Neural progenitor cell (in vitro differentiated cells): ENCODE measurements at places on chromosomes 2 and 18.
A peak's percentile ranks its signal among the peaks of the same experiment; 100 is the strongest.

- H3K4me1 ChIP-seq: peaks cover 36% of the 10 kb centered on the region
- no peaks in the 10 kb centered on the region for H3K27me3 ChIP-seq
- H3K4me3 ChIP-seq: peak overlapping the region; percentile 21
- no peaks in the 10 kb centered on the region for H3K36me3 ChIP-seq
- peak; percentile 82 for DNase-seq
Measured at GRCh38 chr2:80322311-80322920, 17.9 kb upstream of the LRRTM1 start.

DNA sequence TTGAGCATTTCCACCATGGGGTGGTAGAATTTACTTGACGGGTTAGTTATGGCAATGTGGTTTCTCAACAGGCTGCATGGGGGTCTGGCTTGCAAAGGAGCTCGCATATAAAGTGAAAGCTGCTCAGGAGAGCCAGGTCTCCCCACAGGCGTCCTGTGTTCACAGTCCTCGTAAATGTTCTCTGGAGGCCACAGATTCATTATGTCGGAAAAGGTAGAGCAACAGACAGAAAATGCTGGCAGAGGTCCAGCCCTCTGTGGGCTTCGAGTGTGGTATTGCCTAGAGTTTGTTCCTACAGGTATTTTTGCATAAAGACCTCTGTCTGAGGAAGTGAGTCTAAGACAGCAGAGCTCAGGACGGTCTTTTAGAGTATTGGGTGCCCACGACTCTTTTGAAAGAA, 96.4 kb downstream of the CDCA7 start:
- H3K27me3 ChIP-seq: no peaks in the 10 kb centered on the region
- no peaks in the 10 kb centered on the region for H3K36me3 ChIP-seq
- H3K27ac ChIP-seq: no peak overlapping the region
- no peak for DNase-seq
- H3K4me3 ChIP-seq: no peak overlapping the region
- peaks cover 44% of the 10 kb centered on the region for H3K4me1 ChIP-seq

DNA sequence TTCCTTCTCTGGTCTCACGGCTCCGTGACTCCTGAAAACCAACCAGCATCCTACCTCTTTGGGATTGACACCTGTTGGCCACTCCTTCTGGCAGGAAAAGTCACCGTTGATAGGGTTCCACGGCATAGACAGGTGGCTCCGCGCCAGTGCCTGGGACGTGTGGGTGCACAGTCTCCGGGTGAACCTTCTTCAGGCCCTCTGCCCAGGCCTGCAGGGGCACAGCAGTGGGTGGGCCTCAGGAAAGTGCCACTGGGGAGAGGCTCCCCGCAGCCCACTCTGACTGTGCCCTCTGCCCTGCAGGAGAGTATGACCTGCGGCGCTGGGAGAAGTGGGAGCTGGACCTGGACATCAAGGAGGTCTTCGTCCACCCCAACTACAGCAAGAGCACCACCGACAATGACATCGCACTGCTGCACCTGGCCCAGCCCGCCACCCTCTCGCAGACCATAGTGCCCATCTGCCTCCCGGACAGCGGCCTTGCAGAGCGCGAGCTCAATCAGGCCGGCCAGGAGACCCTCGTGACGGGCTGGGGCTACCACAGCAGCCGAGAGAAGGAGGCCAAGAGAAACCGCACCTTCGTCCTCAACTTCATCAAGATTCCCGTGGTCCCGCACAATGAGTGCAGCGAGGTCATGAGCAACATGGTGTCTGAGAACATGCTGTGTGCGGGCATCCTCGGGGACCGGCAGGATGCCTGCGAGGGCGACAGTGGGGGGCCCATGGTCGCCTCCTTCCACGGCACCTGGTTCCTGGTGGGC, 10.0 kb downstream of the PROC start:
- H3K4me1 ChIP-seq: peaks cover 13% of the 10 kb centered on the region
- H3K4me3 ChIP-seq: no peak overlapping the region
- H3K27ac ChIP-seq: no peak overlapping the region
- DNase-seq: no peak
- H3K36me3 ChIP-seq: no peaks in the 10 kb centered on the region

GRCh38 chr2:31413025-31413424, 1.5 kb downstream of the XDH start:
- no peaks in the 10 kb centered on the region for H3K36me3 ChIP-seq
- no peaks in the 10 kb centered on the region for H3K4me1 ChIP-seq
- no peak overlapping the region for H3K4me3 ChIP-seq
- no peak for DNase-seq
- no peak overlapping the region for H3K27ac ChIP-seq
- no peaks in the 10 kb centered on the region for H3K27me3 ChIP-seq

DNA sequence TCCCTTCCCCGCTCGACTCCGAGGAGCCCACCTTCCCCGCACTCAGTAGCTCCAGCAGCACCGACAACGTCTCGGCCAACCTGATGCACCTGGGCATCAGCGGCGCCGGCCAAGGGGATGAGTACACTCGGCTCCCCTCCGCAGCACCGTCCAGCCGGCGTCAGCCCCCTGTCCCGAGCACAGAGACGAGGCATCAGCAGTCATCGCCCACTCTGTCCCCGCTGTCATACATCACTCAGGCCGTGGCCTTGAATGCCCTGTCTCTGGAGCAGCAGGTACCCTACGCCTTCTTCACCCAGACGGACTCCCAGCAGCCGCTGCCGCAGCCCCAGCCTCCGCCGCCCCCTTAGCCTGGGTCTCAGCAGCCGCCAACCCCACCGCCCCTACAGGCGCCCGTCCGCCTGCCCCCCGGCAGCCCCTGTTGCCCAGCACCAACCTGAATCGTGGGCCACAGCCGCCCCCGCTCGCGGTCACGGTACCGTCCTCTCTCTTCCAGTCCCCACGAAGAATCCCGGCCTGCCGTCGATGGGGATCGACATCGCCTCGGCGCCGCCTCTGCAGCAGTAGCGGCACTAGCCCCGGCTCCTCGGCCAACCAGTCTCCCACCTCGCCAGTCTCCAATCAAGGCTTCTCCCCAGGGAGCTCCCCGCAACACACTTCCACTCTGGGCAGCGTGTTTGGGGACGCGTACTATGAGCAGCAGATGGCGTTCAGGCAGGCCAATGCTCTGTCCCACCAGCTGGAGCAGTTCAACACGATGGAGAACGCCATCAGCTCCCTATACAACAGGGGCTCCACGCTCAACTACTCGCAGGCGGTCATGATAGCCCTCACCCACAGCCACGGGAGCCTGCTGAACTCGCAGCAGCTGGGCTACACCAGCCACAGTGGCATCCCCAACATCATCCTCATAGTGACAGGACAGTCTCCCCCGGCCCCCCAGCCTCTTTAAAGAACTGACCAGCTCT, 1195.9 kb upstream of the CHAC2 start:
- H3K36me3 ChIP-seq: peaks cover 6% of the 10 kb centered on the region
- no peaks in the 10 kb centered on the region for H3K27me3 ChIP-seq
- H3K4me3 ChIP-seq: no peak overlapping the region
- H3K4me1 ChIP-seq: no peaks in the 10 kb centered on the region
- H3K27ac ChIP-seq: no peak overlapping the region

DNA sequence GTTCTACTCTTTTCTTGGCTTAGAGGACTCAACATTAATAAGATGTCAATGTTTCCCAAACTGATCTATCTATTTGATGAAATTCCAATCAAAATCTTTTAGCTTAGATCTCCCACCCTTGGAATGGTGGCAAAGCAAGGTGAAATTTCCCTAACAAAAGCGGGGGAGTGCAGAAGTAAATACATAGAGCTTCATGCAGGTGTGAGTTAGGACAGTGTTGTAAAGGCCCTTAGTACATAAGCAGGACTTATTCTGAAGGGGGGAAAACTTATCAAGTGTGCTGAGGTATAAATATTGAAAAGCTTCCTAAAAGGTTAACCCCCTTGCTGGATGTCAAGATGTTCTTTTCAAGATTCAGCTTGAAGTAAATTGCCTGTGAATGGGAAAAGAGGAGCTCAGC, 608.6 kb upstream of the CELF4 start:
- H3K4me3 ChIP-seq: no peak overlapping the region
- H3K36me3 ChIP-seq: no peaks in the 10 kb centered on the region
- DNase-seq: no peak
- H3K27me3 ChIP-seq: no peaks in the 10 kb centered on the region
- H3K4me1 ChIP-seq: no peaks in the 10 kb centered on the region

DNA sequence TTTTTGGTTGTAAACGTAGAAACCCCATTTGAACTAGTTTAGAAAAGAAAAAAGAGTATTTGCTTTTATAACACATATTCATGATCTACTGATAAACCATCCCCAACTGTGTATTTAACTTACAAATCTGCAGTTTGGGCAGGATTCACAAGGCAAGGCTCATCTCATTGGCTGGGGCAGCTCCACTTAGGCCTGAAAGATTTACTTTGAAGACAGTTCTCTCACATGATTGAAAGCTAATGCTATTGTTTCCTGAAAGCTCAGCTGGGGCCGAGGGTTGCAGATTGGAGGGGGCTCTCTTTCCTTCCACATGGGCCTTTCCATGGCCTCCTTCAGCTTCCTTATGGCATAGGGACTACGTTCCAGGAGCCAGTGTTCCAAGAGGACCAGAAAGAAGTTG, 47.4 kb downstream of the ARHGAP15 start:
- peak; percentile 5 for DNase-seq
- no peak overlapping the region for H3K4me3 ChIP-seq

DNA sequence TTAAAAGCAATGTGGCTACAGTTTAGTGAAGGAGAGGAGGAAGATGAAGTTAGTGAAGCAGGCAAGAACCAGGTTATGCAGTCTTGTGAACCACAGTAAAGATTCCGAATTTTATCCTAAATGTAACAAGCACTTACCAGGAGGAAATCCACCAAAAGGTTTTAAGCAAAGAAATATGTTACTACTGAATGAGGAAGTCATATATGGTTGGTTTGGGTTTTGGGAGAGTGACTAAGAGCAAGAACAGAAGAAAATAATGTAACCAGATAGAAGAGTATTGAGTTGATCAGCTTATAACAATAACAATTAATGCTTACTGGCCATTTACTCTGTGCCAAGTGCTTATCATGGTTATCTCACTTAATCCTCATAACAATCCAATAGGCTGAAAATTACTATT, 1.9 kb downstream of the USP37 start:
- H3K36me3 ChIP-seq: peaks cover 6% of the 10 kb centered on the region
- no peak for DNase-seq
- no peak overlapping the region for H3K27ac ChIP-seq
- peaks cover 28% of the 10 kb centered on the region for H3K4me1 ChIP-seq
- H3K27me3 ChIP-seq: no peaks in the 10 kb centered on the region

DNA sequence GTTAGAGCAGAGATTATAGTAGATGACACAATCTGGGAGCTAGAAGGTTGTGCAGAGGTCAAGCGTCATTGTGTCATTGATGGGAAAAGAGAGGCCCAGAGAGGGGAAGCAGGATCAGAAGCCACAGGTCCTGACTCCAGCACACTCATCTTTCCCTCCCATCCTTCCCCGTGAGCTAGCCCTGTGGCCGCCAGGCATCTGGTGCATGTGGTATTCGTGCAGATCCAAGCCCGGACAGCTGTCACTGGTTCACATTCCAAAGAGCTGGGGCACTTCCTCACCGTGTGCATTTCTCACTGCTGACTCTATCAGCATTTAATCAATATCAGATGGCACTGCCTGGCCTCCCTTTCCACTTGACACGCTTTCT, 94.1 kb upstream of the THOC1 start:
- no peak overlapping the region for H3K4me3 ChIP-seq
- no peaks in the 10 kb centered on the region for H3K36me3 ChIP-seq
- peak; percentile 16 for DNase-seq
- peaks cover 18% of the 10 kb centered on the region for H3K4me1 ChIP-seq

GRCh38 chr2:102657770-102658169, 38.4 kb downstream of the SLC9A2 start:
- no peaks in the 10 kb centered on the region for H3K27me3 ChIP-seq
- no peak overlapping the region for H3K4me3 ChIP-seq
- H3K4me1 ChIP-seq: no peaks in the 10 kb centered on the region
- H3K36me3 ChIP-seq: no peaks in the 10 kb centered on the region
- H3K27ac ChIP-seq: no peak overlapping the region

GRCh38 chr2:232913903-232914302, 43.8 kb downstream of the SNORC start:
- no peak overlapping the region for H3K27ac ChIP-seq
- H3K4me1 ChIP-seq: no peaks in the 10 kb centered on the region
- H3K27me3 ChIP-seq: peaks cover 8% of the 10 kb centered on the region
- H3K36me3 ChIP-seq: no peaks in the 10 kb centered on the region

DNA sequence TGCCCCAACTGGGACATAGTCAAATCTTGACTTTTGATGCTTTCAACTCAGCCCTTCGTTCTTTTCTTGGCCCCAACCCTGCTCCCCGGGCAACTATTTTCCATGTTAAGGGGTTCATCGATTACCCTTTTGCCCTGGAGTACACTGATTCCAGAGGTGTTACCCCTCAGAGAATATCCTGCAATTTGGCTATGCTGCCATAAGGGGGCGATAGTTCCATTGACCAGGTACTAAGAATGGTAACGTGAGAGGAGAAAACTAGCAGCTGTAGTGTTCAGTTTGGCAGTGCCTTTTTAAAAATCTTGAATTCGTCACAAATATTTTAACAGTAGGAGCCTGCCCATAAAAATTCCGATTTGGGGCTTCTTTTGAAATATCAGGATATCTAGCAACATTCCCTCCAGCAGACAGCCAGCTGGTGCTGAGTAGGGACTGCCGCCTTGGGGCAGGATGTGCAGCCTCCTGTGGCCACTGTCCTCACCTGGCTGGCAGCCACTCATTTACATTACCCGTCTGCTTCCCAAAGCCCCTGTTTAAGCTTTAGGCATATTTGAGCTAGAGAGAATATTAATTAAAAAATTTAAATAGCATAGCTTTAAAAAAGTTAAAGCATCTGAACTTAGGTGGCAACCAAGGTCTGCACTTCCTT, 146.3 kb upstream of the SKOR2 start:
- DNase-seq: peak; percentile 52
- no peaks in the 10 kb centered on the region for H3K27me3 ChIP-seq
- H3K4me1 ChIP-seq: no peaks in the 10 kb centered on the region
- H3K27ac ChIP-seq: no peak overlapping the region
- H3K36me3 ChIP-seq: no peaks in the 10 kb centered on the region
- H3K4me3 ChIP-seq: no peak overlapping the region

GRCh38 chr2:185793532-185794345, 55.1 kb downstream of the FSIP2 start:
- no peak overlapping the region for H3K27ac ChIP-seq
- no peaks in the 10 kb centered on the region for H3K27me3 ChIP-seq
- no peak for DNase-seq
- no peak overlapping the region for H3K4me3 ChIP-seq

DNA sequence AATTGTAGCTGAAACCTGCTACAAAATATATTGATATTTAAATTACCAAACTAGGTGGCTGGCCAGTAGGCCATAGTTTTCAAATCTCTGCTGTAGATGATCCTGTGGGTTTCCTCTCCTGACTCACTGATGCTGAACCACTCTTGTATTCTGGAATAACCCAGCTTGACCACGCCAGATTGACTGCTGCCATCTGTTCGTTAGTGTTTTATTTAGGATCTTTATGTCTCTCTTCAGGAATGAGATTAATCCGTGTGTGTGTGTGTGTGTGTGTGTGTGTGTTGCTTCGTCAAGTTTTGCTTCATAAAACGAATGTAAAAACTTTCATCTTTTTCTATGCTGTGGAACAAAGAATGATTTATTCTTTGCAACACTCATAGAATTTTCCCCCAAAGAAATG, 187.1 kb downstream of the DYSF start:
- H3K27me3 ChIP-seq: no peaks in the 10 kb centered on the region
- H3K36me3 ChIP-seq: no peaks in the 10 kb centered on the region
- H3K4me3 ChIP-seq: no peak overlapping the region
- no peaks in the 10 kb centered on the region for H3K4me1 ChIP-seq
- no peak overlapping the region for H3K27ac ChIP-seq
